ENCODE measurements at places on chromosomes 4 and X.

DNA sequence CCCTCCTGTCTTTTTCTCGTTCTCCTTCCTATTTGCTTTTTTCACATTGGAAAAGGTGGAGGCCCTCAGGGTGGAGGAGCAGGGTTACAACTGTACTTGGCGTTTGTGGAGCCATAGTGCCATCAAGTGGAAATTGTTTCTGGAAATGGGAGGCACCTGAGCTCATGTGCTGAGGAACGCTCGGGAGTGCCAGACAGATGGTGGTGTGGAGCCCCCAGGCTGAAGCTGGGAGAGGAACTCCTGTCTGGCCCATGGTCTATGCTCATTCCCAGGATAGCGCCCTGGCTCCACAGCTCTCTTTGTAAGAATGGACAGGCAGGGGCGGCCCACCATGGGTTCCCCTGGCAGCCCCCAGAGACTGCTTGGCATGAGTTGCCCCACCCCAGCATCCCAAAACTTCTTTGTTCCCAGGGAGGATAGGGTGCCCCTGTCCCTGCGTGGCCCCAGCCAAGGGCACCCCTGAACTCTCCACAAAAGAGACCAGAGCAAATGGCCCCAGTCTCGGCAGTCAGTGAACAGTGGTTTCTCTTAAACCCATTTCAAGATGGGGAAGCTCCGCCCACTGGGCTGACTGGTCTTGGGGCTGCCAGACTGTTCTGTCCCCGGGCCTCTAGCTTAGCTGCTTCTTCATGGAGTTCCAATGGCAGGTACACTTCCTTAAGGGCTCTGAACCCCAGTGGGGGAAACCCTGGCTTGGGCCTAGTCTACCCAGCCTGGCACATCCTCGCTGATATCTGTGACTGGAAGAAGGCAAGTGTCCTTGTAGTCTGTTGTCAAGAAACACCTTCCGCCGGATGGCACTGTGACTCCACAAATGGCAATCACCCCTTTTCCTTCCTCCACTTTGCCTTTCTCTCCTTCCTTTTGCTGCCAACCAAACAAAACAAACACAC, 70.1 kb downstream of the NBDY start:
- DNase-seq, result no peak

DNA sequence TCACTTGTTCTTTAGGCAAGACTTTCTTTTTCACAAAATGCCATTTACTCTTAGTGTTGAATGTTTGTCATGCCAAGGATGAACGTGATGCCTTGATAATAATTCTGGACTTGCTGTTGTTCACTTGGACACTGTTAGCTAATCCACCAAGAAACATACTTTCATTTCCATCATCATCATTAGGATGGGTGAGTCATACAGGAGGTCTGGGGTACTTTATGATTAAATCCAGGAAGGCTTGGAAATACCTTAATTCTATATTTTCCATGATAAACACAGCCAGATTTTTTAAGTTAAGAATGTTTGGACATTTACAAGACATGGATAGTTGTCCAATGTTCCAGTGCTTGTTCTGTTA, 260.7 kb upstream of the GIMD1 start:
- no peak for DNase-seq

DNA sequence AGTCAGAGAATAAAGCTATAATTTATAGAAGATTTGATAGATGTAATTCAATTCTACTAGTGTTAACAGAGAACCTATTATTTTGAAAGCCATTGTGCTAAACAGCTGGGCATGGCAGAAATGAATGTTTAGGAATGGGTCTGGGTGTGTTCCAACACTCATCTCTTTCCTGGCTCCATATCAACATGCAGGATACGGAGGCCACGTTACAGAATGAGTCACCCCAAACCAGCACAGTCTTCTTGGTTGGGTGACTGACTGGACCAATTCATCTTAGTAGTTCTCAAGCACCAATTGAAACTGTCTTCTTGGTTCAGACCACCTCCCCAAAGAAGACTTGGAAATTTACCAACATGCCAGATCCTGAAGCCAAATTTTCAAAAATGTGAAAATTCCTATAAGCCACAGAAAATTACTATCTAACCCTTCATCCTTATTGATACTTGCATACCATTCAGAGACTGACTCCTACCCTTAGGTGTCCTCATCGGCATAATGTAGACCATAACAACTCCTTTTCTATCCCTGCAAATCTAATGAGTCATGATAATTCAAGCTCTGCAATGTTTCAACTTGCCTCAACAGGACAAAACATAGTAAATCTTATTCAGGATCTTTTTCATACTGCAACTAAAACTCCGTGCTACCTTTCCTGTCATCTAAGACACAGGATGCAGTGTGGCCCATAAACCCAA, 52.0 kb upstream of the ATOH1 start:
- DNase-seq, result no peak

DNA sequence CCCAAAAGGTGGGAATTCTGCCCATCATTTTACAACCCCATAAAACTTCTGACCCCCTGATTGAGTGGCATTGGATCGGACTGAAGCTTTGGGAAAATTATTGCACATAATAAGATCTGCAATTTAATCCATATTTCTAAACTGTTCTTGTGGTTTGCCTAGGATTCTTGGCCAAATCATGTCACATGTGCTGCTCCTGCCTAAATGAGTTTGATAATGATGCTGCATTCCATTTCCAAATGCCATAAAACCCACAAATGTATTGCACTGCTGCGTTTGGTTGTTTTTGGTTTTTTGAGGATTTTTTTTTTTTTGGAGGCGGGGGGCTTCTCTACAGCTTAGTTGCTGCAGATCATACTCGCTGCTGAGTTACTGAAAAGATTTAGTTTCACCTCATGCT, 153.6 kb downstream of the QDPR start:
- no peak for DNase-seq

GRCh38 chr4:110484767-110485166, 8.8 kb downstream of the ENPEP start:
- no peak for DNase-seq

DNA sequence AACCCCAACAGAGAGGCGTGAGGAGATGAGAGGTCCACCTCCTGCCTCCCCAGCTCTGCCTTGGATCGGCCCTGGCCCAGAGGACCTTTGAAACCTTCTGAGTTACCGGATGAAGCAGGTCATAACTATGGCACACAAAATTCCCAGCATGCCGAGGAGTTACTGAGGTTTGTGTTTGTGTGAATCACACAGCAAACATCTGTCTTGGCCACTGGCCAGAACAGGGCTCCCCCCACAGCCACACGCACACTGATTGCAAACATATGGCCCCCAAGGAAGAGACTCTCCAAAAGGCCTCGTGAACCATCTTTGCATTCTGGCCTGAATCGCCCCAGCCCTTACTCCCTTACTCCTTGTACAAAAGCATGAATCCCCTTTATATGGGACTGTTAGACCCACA, 18.9 kb downstream of the RPS4X start:
- no peak for DNase-seq

Data from NCI-H2171 (cell line).